ENCODE measurements at places on chromosomes 5 and 9.

GRCh38 chr9:134537951-134538641 lies 103.5 kb upstream of the COL5A1 start:
- DNase-seq: no peak

GRCh38 chr9:133144142-133144903 lies 19.4 kb downstream of the GBGT1 start:
- DNase-seq: peak; percentile 71

GRCh38 chr9:6680797-6681146 lies 35.2 kb upstream of the GLDC start:
- peak; percentile 48 for DNase-seq

DNA sequence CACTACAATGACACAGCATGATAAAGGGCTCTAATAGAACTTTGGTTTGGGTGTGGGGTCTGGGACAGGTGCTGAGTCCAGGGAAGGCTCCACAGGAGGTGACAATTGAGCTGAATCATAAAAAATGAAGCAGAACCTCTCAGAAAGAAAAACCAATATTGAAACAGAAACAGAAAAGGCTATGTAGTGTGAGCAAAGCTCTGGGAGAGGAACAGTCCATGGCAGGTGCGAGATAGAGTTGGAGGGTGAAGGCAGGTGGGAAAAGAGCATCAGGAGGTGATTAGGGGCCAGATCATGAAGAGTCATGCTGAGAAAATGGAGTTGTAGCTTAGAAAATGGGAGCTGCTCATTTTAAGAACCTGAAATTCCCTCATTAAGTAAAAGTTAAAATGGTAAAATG lies 164.9 kb downstream of the KCTD16 start:
- no peak for DNase-seq

- no peak for DNase-seq
Measured at GRCh38 chr9:106981396-106982287, 118.7 kb downstream of the ZNF462 start.

GRCh38 chr5:61993295-61993927 lies 312.6 kb upstream of the KIF2A start:
- no peak for DNase-seq

DNA sequence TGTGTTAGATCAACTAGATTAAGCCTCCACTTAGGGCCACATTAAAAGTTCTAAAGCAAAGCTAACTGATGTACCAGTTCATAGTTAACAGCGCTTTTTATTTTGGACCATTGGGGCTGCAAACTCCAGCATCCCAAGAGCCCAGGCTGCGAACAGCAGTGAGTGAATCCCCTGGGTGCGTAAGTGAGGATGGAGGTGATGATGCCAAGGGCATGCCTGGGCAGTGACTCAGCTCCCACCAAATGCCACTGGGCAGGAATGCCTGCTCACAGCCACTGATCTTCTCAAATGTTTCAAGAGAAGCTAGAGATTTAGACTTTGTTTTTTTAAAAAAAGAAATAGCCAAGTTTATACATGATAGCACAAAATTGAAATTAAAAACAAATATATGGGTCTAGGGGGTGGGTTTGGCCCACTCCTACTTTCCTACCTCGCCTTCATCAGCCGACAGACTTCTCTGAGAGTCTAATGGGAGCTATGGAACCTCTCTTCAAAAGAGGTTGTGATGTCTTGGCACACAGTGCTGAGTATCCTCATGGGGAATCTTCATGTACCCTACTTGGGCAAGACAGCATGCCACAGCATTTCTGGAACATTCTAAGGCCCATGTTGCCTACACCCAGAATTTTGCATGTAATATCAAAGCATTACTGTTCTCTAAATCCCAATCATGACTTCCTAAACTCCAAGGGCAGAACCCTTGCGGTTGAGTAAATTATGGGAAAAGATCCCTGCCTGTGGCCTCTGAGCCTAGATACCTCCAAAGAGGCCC lies 398.1 kb downstream of the EBF1 start:
- no peak for DNase-seq

- DNase-seq: no peak
Measured at GRCh38 chr5:19676895-19677294, 311.1 kb downstream of the CDH18 start.

All from renal pelvis (tissue), 12 donors.